Activated CD4-positive, alpha-beta T cell treated with anti-CD3 and anti-CD28 coated beads, Interleukin-2, amount 50 U/mL, for 16 hours (primary cell): ENCODE measurements at places on chromosomes 2 and 18.

- no peak for DNase-seq
These were observed 25.0 kb upstream of the PDIA6 start for GRCh38 chr2:10837298-10838266.

GRCh38 chr2:150043172-150043500 lies 444.3 kb downstream of the RND3 start:
- no peak for DNase-seq

DNA sequence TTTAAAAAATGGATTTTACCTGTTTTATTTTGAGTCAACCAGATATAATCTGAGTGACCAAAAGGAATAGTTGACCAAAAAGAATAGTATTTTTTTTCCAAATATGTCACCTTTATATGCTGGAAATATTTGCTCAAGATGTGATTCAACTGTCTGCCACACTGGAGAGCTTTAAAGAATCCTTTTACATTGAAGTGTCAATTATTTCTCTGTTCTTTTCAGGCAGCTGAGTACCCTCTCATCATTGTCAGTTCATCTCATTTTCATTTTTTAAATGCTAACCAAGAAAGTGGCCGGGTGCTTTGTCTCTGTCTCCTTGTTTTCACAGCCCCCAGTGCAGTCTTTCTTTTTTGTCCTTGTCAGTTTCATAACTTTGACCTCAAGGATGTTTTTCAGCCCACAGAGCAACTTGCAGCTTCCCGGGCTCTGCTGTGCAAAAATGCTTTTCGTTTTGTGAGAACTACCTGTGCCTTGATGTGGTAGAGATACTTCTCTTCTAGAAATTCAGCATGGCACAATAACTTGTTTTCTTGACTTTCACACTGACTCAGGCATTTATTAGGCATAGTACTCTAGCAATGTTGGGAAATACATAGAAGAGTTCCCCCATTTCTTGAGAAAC lies 23.4 kb upstream of the CERS6 start:
- DNase-seq, result peak; percentile 82

GRCh38 chr2:231315896-231316295 lies 79.6 kb upstream of the B3GNT7 start:
- DNase-seq, result no peak

DNA sequence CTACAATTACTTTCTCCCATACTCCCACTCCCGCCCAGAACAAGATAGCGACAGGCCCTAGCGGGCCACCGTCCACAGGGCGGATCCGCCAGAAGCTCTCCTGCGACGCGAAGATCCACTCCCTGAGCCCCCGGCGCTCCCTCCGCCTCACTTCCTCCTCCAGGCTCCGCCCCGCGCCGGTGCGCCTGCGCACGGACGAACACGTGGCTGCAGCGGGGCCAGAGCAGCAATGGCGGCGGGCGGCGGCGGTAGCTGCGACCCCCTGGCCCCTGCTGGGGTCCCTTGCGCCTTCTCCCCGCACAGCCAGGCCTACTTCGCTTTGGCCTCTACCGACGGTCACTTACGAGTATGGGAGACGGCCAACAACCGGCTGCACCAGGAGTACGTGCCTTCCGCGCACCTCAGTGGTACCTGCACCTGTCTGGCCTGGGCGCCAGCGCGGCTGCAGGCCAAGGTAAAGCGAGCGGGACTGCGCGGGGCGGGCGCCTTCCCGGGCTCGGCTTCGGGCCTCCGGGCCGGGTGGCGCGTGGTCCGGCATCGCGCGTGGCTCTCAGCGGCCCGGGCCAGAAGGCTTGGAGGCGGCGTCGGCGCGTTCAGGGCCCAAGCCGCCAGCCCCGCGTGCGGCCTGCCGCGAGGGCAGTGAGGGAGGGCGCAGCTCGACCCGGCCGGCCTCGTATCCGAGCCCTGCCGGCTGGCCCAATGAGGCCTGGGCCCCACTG lies at the start of gene WDR43:
WDR43 (plus strand) TSS at position 198 of the 719 bp plus-strand sequence; CDS start at position 230, 32 bp downstream.
- DNase-seq, result peak; percentile 99

DNA sequence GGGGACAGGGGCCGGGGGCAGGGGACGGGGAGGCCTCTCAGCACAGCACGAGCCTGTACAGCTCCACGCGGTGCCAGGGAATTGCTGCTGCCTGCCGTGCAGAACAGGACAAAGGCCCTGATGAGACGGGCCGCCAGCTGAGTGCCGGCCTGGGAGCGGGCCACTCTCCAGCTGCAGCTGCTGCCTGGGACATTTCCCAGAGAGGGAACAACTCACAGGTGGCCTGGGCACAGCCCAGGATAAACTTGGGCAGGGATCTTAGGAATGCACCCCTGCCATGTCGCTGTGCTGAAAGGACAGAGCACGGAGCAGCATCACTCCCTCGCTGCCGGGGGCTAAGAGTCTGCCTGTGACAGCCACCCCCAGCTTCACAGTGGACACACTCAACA lies 38.8 kb downstream of the CENPO start:
- no peak for DNase-seq

DNA sequence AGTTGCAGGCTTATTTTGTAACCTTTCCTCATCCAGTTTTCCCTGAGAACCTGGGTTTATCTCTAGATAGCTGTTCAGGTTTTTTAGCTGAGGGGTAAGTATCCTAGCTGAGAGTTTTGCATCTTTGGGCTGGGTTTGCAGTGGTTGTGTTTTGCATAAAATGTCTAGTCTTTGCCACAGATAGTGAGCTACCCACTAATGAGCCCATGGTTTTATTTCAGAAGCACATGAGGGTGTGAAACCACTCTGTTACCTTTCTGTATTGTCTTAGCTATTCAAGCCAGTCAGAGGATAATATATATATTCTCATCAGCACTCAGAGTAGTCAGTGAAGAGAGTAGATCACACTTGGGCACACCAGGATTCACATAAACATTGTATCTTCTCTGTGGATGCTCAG lies 24.6 kb upstream of the TXNDC2 start:
- DNase-seq, result no peak

DNA sequence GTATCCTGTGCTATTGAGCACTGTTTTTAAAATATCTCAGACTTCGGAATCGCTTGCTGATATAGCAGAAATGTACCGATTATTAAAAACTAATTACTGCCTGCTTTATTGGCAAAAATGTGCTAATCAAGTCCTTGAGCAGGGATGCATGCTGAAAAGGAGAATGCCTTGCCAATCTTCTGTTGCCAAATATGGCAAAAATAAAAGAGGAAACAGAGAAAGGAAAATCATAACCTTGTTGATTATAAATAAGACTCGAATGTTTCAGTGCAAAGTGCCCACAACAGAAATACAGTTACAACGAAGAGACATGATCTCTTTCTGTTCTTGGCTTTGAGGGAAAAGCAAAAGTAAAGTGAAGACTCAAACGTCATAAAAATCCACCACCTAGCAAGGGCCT lies 248.5 kb downstream of the TMEM182 start:
- DNase-seq, result no peak

- DNase-seq, result peak; percentile 9
These were observed 195.3 kb upstream of the SMAD2 start for GRCh38 chr18:48125724-48126123.

- DNase-seq, result no peak
These were observed 51.5 kb downstream of the PLB1 start for GRCh38 chr2:28547223-28547860.

DNA sequence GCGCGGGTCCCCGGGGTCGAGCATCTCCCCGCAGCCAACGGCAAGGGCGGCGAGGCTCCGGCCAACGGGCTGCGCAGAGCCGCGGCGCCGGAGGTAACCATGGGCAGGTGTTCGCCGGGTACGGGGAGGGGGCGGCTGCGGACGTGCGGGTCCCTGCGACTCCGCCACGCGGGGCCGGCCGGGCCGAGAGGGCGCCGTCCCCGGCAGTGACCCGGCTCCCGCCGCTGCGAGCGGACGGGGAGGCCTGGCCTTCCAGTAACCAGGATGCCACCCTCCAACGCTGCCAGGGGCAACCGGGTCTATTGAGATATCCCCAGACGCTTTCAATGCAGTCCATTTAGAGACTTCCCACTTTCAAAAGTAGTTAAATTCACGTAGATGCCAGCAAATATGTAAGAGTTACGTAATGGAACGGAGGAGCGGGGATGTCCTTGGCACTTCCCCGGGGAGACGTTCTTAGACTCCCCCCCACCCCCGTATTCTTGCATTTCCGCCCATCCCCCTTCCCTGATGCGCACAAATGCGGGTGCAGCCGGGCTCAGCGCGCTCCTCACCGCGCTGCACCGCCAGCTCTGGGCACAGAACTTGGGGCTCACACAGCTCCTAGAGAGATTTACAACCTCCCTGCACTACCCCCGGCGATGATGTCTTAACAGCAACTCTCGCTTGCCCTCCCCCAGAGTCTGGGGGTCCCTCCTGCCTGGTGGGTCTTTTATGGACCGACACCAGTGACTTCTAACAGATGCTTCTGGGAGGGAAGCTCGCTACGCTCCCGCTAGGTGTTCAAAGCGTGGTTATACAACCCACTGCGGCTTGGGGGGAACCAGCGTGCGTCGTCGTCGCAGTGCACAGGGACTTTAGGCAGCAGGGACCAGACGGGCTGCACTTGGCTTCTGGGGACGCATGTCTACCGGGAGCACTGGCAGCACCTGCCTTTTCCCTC lies 657 bp downstream of the SGPP2 start:
- no peak for DNase-seq

DNA sequence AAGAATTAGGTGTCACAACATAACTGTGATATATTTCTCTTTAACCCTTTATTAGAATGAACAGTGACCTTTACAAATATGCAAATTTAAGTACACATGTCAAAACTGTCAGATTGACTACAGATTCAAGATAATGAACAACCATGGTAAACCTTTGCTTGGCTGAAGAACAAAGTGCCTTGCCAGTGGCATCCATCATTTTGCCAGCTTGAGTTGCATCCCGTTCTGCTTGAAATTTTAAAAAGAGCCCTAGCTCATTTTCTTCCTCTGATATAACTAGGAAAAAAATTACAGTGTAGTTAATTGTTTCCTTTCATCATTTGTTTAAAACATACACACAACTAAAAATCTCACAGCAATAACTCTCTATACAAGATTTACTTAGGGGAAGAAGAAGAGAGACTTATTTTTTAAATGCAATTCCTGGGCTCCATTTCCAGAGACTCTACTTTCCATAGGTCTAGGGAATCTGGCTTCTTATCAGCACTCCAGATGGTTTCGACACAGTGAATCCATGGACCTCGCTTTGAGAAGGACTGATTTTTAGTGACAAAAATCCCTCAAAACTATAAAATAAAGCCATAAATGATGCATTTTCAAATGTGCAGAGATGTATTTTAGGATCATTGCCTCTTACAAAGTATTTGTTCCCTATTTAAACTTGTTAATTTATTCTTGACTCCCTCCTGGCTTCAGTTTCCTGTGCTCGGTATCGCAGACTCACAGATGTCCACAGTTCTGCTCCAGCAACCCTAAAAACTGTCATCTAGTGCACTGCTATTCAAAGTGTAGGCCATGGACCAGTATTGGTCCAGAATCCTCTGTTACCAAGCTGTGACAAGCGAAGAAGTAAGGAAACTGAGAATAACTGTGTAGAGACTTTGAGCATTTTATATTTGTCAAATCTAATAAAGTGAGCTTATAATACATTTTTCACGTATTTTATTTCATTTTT lies 50.1 kb downstream of the ICA1L start:
- DNase-seq, result no peak

DNA sequence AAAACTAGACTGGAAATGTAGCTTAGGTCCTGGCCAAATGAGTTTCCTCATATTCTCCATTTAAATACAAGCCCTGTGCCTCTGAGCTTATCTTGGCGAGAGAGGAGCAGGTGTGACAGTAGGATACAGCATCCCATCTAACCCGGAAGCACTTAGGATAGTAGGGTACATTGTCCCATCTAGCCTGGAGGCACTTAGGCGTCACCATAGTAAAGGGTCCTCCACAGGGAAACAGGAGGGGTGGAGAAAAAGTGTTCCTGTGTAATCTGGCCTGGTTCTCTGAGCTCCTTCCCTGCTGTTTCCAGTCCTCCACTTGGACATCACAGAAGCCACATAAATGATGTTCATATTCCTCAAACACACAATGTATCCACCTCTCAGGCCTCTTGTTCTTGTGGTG lies 301.4 kb downstream of the GALR1 start:
- DNase-seq, result no peak
